ENCODE measurements at places on chromosomes 12 and 14.
A peak's percentile ranks its signal among the peaks of the same experiment; 100 is the strongest.

- peak; percentile 24 for DNase-seq
These were observed 1.1 kb downstream of the ANKS1B start for GRCh38 chr12:99983456-99984258.

DNA sequence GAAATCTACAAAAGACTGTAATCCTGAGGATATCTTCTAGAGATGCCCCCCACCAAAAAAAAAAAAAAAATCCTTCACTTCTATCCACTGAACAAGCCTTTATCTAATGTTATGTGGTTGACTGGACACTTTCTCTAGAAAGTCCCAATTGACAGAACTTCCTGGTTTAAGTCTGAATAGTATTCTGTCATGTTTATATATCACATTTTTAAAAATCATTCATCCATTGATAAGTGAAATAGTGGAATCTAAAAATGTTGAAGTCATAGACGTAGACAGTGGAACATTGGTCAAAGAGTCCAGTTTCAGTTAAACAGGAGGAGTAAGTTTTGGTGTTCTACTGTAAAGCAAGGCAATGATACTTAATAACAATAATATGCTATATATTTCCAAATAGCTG lies 297.0 kb downstream of the SSPN start:
- no peak for DNase-seq

DNA sequence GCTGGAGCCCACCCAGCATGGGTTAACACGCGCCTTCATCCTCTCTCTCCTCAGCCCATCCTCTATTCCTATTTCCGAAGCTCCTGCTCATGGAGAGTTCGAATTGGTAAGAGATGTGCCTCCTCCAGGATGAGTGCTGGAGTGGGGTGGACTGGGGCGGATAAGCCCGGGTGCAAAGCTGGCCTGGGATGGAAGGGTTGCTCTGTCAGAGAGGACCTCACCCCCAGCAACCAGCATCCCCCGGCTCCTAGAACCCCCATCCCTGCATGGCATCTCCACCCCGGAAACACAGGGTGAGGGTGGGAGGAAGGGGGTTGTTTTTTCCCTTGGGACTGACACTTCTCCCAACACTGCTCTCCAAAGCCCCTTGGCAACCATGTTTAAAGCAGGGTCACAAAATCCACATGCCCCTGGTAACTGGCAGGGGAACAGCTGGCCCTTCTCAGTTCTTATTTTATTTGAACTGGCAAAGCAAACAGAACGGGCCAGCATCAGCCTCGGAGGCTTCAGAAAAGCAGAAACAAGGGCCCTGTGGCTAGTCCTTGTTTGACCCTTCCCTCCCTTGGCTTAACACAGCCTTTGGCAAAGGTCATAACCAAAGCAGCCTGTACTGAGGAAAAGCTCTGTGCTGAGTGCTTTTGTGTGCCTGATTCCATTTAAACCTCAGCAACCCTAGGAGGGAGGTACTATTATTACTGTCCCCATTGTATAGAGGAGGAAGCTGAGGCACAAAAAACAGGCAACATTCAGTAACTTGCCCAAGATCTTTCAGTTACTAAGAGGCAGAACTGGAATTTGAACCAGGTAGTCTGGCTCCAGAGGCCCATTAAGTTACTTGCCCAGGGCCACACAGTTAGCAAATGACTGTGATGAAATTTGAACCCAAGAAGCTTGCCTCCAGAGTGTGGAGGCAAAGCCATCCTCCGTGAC lies 4.2 kb downstream of the GSTZ1 start:
- no peak for DNase-seq

- no peak for DNase-seq
These were observed 23.8 kb downstream of the CFAP251 start for GRCh38 chr12:121942145-121942718.

GRCh38 chr12:27652174-27652763 lies 44.0 kb upstream of the REP15 start:
- DNase-seq = peak; percentile 36

DNA sequence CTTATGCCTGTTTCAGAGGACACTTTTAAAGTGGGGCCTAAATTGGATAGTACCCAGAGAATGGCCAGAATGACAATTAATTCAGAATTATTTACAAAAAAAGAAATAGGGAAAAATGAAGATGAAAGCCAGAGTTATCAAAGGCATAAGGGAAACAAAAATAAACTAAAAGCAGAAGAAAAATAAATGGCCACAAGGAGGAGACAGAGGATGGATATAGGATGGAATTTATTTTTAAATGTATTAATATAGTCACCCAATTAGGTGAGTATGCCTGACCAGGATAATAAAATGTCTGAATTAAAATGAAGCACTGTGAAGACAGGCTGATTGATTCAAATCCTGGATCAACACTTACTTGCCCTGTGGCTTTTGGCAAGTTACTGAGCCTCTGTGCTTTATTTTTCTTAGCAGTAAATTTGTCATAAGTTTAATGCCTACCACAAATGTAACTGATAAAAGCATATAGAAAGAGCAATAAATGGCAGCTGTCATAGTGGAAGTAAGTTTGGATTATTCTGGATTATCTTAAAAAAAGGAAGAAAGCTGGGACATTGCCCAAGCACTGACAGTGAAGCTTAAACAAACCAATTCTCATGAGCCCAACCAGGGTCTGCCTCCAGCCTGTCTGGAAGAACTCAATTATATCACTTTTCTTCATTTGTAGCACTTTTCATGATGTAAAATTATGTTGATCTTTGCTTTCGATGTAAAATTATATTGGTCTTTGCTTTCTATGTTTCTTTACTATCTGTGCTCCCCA lies 3.5 kb downstream of the CLEC9A start:
- no peak for DNase-seq

DNA sequence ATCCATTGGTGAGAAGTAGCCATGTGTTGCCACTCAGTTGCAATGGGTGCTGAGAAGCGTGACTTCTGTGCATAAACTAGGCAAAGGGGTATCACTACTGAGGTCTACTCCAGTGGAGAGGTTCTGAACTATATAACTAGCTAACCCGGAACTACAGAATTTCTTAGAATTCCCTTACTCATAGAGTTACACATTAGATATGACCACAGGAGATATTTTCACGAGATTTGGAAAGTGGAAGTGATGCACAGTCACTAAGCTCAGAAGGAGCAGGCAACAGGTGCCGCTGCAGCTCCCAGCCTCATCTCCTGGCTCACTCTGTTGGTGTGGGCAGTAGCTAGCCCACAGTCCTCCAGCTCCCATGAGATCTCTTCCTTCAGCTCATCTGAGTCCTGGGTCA lies 136.6 kb downstream of the SSPN start:
- DNase-seq = no peak

- no peak for DNase-seq
These were observed 1766.9 kb upstream of the SEL1L start for GRCh38 chr14:83300476-83301064.

DNA sequence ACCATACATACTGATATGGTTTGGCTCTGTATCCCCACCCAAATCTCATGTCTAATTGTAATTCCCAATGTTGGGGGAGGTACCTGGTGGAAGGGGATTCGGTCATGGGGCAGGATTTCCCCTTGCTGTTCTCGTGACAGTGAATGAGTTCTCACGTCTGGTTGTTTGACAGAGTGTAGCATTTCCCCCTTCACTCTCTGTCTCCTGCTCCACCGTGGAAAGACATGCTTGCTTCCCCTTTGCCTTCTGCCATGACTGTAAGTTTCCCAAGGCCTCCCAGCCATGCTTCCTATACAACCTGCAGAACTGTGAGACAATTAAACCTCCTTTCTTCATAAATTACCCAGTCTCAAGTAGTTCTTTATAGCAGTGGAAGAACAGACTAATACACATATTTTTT lies 28.8 kb upstream of the DTX1 start:
- no peak for DNase-seq

DNA sequence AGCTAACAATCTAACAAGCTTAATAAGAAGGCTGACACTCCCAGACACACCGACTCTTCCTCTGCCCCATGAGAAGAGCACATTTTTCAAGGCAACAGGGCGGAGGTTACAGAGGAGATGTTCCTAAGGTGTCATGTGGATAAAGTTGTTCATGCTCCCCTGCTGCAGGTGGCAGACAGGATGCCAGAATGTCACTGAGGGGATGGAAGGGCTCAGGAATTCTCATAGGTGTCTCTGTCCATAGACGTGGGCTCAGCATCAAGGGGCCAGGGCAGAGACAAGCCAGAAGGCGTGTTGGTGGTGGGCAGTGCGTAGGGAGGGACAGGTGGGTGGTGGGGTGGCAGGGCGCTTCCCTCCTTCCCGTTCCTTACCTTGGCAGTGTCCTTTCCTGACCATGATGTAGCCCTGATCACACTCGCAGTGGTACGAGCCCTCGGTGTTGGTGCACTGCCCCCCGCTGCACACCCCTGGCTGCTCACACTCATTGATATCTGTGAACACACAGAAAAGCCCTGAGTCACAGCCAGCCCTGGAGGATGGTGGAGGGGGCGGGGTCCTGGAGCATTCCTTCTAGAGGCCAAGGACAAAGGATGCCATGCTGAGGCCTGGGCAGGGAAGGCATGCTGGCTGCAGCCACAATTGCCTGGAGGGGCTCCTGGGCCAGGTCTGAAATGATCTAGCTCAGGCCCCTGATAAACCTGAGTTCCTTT lies 23.0 kb downstream of the ISCA2 start:
- DNase-seq = no peak

GRCh38 chr14:74645756-74646470 lies 33.9 kb upstream of the LTBP2 start:
- no peak for DNase-seq

GRCh38 chr12:108374596-108375320 lies 35.6 kb upstream of the CMKLR1 start:
- no peak for DNase-seq

DNA sequence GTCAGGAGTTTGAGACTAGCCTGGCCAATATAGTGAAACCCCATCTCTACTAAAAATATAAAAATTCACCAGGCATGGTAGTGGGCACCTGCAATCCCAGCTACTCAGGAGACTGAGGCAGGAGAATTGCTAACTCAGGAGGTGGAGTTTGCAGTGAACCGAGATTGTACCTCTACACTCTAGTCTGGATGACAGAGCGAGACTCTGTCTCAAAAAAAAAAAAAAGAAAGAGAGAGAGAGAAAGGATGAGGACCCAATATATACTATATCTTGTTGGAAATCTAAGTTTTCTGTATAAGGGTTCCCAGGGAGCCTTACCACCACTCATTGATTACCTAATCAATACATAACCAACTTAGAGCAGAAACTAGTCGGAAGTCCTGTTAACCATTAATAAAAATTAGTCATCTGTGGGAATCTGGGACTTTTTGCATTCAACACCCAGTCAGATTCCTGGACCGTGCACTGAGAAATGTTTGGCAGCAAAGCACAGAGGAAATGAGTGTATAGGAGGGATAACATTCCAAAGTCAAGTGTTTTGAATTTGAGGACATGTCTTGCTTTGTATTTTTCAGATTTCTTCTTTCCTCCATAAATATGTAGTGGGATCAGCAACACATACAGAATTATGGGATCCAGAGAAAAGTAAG lies 44.8 kb upstream of the NR2C1 start:
- DNase-seq = peak; percentile 38

DNA sequence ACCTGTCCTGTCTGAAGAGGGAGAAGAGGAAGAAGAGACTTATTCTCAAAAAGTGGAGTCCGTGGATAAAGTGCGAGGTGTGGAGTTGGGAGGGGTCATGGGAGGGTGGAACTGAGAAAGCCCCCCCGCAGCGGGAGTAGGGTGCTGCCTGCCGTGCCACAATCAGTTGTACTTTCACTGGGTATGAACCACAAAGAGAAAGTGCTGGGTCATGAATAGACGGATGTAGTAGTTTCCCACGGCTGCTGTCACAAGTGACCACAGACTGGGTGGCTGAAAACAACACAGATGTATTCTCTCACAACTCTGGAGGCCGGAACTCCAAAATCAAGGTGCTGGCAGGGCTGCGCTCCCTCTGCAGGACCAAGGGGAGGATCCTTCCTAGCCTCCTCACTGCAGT lies 5.5 kb downstream of the DNAH10 start:
- DNase-seq = no peak

- DNase-seq = no peak
These were observed 622.4 kb upstream of the TBX3 start for GRCh38 chr12:115306380-115306779.

GRCh38 chr12:105552056-105552455 lies 221.6 kb downstream of the C12orf75 start:
- no peak for DNase-seq

DNA sequence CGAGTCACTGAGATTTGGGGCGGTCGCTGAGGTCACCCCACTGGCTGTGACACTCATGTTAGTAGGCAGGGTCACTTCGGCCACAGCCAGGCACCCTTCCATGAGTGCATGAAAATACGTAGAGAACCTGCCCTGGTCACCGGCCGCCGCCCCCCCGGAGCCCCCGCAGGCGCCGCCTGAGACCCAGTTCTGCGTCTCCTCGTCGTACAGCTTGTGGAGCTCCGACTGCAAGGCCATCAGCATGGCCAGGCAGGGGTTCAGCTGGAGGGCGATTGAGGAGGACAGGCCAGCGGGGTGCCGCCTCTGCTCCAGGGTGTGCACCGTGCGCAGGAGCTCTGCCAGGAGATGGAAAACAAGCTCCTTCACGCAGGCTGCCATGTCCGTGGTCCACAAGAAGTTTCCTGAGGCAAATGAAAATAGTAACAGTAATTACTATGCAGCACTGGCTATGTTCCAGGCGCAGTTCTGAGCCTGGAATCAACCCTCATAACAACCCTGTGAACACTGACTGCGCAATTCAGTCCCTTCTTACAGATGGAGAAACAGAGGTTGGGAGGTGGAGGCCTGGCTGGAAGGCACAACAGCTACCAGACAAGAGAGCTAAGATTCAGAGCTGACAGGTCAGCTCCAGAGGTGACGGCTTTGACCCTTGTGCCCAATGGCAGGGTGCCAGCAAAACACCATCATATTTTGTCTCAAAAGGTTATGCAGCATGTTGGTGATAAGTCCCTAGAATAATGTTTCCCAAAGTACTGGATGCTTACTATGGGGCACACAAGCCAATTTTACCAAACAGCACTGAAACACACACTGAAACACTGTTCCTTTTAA lies 59.9 kb downstream of the TRAFD1 start:
- no peak for DNase-seq

DNA sequence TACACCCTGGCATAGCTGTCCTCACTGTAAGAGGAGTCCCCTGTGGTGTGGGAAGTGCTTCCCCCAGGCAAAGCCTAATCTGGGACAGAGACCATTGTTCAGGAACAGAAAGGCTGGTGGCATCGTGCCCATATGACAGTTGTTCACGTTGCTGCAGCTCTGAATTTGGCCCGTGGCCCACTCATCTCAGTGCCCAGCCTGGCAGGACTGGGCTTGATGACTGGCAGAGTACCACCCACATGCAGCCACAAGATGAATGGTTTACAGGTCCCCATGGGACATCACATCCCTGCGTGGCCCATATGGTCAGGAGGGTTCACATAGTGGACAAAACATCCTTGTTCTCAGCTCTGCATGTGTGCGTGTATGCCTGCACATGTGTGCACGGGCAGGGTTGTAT lies 17.5 kb downstream of the IQSEC3 start:
- DNase-seq = no peak

DNA sequence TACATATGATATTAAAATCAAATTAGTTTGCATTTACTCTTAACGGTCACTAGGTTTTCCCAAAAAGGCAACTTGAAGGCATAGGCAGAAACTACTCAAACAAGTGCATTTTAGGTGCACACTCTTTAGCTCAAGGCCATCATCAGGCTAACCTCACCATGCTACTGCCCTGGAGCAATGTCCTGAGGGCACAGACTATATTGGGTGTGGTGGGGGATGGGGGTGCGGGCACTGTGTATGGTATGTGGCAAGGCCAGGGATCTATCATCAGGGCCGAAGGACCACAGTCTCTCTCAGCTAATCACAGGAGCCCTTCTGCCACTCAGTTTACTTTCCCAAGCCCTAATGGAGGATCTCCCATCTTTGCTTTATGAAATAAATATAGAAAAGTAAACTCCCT lies 51.9 kb downstream of the SH2B3 start:
- DNase-seq = no peak

Measured in H54 (cell line).